ENCODE measurements at places on chromosomes 7 and 10.
A peak's percentile ranks its signal among the peaks of the same experiment; 100 is the strongest.

GRCh38 chr10:5450605-5451384 is 38.4 kb downstream of the NET1 start:
- no peak for DNase-seq

GRCh38 chr10:80871083-80871482 is 333.4 kb downstream of the SH2D4B start:
- no peak for DNase-seq

DNA sequence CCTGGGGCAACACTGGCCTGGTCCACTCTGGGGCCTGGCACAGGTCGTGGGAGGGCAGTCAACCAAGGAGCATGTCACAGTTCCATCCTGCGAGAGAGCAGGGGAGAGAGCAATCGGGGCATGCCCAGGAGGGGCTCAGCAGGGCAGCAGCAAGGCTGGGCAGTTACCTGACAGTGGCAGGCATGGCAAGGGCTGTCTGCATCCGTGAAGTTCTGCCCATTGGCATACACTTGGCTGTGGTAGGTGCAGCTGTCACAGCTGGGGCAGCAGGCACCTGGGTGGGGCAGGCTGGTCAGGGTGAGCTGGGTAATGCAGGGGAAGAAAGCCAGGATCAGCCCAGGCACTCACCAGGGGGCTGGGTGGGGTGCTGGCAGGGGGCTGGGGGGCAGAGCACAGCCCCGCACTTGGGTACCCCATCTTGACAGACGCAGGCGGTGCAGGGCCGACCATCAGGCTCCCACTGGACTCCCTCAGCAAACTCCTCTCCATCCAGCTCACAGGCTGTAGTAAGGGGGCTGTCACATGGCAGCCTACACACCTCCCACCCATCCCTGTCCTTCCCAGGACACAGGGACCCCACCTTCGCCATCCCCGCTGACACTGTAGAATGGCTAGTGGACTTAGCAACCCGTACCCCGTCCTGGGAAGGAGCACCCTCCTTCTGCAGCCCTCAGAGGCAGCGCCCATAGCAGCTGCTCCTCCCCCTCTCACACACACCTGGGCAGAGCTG is 17.8 kb downstream of the KCP start:
- no peak for DNase-seq

GRCh38 chr7:100817097-100817496 is 10.2 kb downstream of the EPHB4 start:
- no peak for DNase-seq

GRCh38 chr10:125296598-125296997 is 136.2 kb upstream of the CTBP2 start:
- DNase-seq = no peak

DNA sequence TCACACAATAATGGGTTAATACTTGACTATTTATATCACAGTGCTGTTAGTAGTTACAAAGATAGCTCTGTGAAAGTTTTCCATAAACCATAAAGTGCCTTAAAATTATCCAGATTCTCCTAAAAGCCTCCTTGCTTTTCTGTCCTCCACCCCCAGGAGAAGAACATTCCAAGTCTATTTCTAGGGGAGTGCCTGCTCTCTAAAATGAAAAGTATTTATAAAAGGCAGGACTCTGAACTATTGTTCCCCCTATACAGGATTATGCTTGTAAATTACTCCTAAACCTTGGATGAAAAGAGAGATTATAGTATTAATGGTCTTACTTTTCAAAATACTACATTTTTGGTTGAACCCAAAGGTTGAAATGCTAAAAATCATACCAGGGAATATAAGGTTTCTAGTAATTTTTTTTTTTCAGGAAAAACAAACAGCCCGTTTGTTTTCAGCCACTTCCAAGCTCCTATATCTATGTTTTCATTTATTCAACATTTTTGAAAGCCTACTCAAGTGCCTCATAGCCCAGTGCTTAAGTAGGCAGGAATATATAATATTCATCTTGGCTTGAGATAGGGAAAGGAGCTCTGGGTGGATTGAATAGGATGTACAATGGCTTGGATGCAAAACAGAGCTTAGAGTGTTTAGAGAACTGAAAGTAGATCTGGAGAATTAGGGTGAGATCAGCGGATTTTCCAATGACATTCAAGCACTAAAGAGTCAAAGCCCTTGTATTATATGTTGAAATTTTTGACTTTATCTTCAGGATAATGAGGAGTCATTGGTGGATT is 320.7 kb downstream of the GPR37 start:
- no peak for DNase-seq

- no peak for DNase-seq
These were observed 4.6 kb downstream of the NSUN5 start for GRCh38 chr7:73304071-73304470.

DNA sequence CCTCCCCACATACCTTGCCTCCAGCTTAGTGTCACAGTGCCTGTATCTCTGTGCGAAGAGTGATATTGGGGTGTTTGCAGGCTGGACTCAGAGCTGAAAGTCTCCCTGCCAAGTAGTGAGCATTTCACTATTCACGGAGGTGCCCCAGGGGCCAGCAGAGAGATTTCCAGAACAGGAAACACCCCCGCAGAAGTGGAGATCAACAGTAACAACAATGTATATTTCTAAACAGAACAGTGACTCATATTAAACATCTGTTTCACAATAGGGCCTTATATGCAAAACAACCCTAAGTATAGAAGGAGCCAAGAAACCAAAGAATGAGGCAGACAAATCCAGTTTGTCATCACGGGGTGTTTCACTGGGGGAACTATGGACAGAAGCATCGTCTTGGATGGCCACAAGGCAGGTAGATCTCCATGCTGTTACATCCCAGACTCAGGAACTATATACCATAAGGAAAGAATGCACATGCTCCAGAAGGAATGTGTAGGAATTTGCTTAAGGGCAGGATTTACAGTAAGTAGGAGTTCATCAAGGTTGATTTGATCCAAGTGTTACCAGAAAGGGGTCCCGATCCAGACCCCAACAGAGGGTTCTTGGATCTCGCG is 29.3 kb upstream of the CCL24 start:
- no peak for DNase-seq

DNA sequence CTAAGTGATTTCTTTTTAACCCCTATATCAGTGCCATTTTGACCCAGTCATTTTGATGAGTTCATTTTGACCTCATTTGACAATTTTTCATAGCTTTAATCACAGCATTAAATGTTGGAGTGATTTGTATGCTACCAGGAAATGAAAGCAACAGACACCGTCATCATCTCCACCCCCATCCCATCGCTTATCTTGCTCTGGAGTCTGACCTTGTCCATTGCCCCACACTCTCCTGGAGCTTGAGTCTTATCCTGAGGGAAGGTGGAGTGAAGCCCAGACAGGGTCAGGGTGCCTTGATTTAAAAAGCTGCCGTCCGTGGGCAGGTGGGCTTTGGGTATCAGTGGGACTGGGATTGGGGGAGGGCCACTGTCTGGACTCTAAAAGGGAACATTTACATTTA is 94.7 kb upstream of the JCAD start:
- DNase-seq = no peak

DNA sequence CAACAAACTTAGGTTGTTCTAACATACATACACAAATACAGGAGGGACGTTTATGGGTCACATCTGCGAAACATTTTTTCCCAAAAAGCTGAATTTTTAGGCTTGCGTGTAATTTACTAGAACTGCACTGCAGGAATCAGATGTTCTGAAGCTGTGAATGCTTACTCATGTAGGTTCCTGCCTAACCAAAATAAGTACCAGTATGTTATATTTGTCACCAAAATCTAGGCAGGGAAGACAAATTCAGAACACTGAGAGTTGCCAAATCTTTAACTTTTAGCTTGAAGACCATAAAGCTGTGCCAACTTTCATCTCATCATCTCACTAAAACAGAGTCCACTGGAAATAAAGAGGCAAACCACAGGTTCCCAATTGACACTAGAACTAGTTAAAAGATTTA is 5.7 kb downstream of the UBE2H start:
- DNase-seq = no peak

GRCh38 chr10:103849880-103850571 is 5.3 kb downstream of the SH3PXD2A start:
- no peak for DNase-seq

- DNase-seq = no peak
These were observed 57.2 kb downstream of the NKX6-2 start for GRCh38 chr10:132728741-132729140.

- DNase-seq = no peak
These were observed 6.5 kb downstream of the BAIAP2L1 start for GRCh38 chr7:98394377-98394836.

DNA sequence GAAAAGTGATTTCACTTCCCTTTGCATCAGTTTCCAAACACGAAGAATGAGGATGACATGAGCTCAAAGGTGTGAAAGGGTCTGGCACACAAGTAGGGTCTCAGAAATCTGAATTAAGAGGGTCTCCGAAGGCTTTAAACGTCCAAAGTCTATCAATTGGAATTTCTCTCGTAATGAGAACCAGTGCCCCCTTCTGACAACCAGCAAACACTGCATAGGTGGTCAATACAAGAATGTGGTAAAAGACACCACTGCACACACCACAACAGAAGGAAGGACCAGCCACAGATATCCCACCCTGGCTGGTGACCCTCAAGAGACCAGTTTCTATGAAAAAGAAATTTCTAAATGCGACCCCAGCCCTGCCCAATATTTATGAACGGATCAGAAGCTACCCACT is 78.1 kb downstream of the CALN1 start:
- no peak for DNase-seq

GRCh38 chr7:85516675-85517074 is 329.8 kb upstream of the SEMA3D start:
- DNase-seq = no peak

GRCh38 chr7:116569737-116570136 is 44.9 kb downstream of the CAV1 start:
- DNase-seq = no peak

- peak; percentile 24 for DNase-seq
These were observed 117.8 kb upstream of the AKR1E2 start for GRCh38 chr10:4708123-4708759.

DNA sequence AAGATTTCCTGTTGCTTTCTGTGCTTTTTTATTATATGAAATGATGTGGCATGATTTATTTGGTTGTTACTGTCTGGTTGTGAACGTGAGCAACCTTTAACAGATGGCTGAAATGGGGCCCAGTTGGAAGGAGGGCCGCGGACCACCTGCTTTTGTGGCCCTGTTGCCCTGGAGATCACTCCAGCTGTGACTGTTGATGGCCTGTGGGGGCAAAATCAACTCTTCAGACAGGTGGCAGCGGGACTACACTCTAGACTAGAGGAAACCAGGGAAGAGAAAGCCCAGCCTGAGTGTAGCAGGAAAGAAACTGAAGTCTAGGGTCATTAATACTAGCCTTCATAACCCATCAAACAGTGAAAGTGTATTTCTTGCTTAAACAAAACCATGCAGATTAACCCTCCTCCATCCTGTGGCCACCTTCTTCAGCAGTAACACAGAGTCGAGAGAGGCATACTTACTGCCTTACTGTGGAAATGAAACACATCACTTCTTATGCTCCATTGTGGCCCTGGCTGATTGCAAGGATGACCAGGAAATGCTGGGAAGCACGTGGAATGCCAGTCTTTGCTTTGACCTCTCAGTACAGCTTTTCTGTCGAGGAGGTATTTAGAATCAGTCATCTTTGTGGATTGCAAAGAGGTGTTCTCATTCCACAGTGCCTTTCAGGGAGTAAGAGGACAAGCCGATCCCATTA is 80.5 kb downstream of the CCNY start:
- no peak for DNase-seq

GRCh38 chr7:46213154-46213537 is 292.1 kb upstream of the IGFBP3 start:
- no peak for DNase-seq

DNA sequence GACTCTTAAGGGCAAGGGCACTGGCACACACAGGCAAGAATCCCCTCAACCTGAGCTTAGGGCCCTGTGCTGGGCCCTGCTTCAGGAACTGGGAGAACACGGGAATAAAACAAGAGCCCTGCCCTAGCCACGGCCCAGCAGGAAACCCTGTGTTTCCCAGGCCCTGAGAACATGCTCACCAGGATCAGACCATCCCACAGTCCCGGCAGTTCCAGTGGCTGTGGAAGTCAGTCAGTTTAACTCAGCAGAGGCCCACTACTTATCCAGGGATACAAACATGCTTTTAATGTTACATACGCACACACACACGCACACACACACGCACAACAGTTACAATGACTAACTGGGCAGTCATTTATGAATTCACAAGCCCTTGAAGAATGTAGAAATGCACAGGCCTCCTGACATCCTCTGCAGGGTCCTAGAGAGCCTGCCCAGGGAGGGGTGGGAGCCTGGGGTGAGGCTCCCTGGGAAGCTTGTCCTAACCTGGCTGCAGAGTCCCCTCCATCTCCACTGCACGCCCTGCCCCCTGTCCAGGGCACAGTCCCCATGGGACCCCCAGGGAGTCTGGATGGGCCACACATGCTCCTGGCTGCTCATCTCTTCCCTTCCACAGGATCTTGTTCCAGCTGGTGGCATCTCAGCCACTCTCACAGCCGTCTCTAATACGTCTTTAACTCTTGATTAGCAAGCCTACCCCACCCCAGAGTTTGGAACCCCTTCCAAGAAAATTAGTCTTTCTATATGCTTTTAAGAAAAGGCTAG is 97.6 kb downstream of the TCERG1L start:
- DNase-seq = peak; percentile 8

DNA sequence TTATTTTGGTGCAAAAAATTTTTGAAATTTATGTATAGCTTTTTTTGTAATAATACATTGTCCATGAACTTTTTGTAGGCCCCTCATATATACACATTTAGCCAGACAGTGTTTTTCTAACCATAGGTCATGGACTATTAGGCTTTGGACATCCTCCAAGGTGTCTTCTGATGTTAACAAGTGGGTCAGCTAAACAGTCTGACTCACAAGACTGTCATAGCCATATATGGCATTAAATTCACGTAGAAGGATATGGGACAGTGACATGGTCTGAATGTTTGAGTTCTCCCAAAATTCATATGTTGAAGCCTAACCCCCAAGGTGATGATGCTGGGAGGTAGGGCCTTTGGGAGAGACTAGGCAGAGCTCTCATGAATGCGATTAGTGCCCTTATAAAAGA is 14.0 kb upstream of the NUB1 start:
- DNase-seq = no peak

- DNase-seq = no peak
These were observed 49.1 kb downstream of the ARID5B start for GRCh38 chr10:61950449-61951143.

GRCh38 chr7:30796105-30796869 is 25.1 kb downstream of the MINDY4 start:
- no peak for DNase-seq

DNA sequence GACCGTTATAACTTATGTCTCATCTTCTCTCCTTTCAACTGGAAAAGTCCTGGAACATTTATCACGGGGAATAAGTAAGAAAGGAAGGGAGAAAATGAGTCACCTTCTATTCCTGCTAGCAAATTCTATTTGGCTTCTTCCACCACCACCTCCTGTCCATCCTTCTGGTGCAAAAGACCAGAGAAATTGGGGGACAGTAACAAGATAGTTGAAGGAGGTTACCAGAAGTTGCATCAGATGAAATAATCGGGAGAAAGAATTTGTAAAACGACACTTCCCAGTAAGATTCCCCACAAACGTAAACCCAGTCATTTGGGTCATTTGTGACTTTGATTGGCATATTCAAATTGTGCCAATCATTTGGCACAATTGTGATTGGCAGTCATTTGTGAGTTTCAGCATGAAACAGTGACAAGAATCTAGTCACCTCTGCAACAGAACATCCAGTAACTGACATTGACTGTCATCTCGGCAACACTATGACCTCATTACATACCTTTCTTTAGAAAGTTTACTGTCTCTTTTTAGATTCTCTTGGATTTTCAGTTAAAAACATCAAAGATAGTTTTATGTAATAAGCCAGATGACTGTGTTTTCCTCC is 51.3 kb upstream of the PIK3CG start:
- DNase-seq = no peak
